Sciatic nerve (tissue), 2 donors: ENCODE measurements at places on chromosomes 6 and 20.
A peak's percentile ranks its signal among the peaks of the same experiment; 100 is the strongest.

- DNase-seq = no peak
Observed at GRCh38 chr20:10793766-10794165, 120.0 kb upstream of the JAG1 start.

DNA sequence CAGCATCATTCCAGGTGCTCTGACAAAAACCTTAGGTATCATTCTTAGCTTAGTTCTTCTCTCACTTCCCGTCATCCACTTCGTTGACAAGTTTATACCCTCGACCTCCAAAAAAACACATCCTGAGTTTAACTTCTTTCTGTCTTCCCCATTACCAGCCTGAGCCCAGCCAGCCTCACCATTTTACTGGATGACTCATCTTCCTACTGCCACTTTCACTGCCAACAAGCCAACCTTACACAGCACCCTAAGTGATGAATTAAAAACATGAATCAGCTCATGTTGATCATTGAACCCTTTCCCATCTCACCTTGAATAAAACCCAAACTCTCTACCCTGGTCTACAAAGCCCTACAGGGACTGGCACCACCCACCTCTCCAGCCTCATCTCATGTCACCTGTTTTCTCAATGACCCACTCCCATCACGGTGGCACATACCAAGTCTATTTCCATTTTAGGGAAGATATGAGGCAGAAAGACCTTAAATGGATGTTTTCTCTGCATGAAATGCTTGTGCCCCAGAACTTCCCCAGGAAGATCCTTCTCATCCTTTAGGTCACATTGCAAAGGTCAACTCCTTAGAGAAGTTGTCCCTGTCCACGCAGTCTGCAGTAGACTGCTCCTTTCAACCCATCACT, 9.9 kb upstream of the UST start:
- DNase-seq = no peak

- DNase-seq = no peak
Observed at GRCh38 chr6:115972679-115973078, 88.0 kb downstream of the FRK start.

DNA sequence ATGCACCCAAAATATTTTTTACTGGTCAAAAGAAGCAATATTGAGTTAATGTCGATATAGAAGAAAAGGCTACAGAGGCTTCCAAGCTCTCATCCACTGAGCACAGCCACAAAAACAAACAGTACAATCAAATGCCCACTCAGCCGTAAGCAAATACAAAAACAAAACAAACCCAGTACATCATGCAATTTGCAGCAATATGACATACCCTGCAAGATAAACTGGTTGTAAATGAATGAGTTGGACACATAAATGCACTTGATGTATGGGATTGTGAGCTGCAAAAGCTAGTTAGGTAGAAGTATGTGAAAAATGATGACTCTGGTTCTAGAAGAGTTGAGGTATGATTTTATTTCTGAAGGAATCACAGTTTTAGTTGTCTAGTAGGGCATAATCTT, 83.9 kb downstream of the SESN1 start:
- no peak for DNase-seq

GRCh38 chr20:1489764-1490436, 1.3 kb downstream of the SIRPB2 start:
- DNase-seq = no peak

- no peak for DNase-seq
Observed at GRCh38 chr20:10985536-10985935, 311.7 kb upstream of the JAG1 start.

DNA sequence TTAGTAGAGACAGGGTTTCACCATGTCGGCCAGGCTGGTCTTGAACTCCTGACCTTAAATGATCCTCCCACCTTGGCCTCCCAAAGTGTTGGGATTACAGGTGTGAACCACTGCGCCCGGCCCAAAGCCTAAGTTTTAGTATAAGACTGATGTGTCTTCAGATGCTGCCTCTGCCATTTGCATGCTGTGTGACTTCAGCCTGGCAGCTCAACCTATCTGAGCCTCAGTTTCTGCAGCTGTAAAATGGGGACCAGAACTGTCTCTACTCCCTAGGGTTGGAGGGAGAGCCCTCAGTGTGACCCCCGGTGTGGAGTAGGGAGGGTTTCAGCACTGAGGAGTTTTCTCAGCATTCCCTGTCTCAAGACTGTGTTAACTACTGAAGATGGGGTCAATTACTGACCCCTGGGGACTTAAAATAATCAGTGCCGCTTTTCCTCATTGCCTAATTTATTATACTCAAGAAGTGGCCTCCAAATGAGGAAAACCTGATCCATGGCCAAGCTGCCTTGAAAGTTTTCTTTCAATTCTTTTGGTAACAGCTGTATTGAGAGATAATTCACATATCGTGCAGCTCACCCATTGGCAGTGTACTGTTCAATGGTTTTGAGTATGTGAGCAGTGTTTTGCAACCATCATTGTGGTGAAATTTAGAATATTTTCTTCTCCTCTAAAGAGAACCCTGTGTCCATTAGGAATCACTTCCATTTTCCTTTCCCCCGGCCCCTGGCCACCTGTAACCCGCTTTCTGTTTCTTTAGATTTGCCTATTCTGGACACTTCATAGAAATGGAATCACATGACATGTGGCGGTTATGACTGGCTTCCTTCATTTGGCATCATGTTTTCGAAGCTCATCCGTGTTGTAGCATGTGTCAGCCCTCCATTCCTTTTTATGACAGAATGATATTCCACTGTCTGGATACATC, 64.8 kb downstream of the PHACTR3 start:
- no peak for DNase-seq

DNA sequence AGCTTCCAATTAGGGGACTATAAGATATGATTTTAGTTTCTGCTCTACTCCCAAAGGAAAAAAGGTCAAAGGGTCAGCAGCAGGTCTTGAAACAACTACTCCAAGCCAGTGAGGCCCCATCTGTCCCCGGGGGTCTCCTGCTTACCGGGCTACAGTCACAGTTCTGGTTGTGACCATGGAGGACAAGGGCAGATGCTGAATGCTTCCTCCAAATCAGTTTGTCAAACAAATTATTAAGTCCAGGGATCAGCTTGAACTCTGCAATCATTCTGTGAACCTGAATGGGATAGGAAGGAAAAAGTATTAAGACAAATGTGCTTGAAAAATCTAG, 60.2 kb downstream of the MYH7B start:
- peak; percentile 39 for DNase-seq

- peak; percentile 79 for DNase-seq
Observed at GRCh38 chr20:34708621-34709043, 4.5 kb downstream of the TP53INP2 start.

DNA sequence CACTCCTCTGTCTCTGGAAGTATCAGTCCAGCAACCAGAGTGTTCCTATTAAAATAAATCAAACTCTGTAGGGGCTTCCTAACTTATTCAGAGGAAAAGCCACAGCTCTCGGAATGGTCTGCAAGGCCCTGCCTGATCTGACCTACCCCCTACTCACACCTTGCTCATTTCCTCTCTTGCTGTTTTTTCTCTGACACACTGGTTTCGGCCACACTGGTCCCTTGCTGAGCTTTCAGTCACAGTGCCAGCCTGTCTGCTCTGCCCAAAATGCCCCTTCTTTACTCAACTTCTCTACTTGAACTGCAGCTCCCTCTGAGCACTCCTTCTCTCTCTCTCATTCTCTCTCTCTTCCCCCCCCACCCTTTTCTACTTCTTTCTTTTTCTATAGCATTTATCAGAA, 430.2 kb downstream of the UTRN start:
- no peak for DNase-seq

DNA sequence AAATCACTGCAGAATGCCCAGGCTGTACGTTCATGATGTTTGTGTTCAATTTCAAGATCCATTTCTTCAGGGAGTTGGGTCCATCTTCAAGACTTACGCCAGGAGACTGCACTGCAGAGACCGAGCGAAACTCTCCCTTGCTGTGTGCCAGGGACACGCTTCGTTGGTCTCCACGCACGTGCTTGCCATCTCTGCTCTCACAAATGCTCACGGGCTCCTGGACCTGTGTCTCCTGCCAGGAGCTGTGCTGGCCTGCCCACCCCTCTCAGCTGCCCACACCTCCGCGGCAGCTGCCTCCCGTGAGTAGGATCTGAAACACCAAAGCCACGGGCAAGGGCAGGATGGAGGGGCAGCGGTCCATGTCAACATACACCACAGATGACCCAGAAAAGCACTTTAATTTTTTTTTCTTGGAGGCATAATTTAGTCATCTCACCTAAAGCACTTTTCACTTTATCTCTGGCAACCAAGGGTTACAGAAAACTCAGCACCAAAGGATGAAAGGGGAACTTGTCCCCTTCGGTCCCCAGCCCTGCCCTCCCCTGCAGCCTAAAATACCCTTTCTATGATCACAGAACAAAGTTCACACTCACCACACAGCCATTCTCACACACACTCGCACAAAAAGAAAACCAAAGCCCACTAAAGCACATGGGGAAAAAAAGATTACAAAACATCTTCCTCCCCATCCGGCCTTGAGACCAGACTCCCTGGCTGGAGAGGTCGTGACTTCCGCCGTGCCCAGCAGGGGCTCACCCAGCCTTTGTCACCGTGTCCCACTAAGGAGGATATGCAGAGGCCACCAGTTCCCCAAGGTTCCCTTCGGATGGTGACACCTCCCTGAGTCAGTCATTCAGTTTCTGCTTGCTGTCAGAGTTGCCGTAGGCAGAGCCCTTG, 137.9 kb downstream of the AGPAT4 start:
- DNase-seq = no peak

DNA sequence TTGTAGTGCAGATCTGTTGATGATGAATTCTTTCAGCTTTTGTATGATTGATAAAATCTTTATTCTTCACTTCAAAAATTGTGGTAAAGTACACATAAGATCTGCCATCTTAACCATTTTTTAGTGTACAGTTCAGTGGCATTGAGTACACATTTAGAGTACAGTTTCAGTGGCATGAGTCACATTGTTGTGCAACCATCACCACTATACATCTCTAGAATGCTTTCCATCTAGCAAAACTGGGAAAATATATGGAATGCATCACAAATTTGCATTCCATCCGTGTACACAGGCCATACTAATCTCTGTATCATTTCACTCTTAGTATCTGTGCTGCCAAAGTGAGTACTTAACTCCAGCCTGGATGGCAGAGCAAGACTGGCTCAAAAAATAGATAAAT, 28.7 kb downstream of the SIRPD start:
- DNase-seq = no peak

GRCh38 chr6:157471077-157471686, 90.2 kb downstream of the ZDHHC14 start:
- DNase-seq = no peak

GRCh38 chr20:24951536-24952083, 2.5 kb downstream of the CST7 start:
- peak; percentile 48 for DNase-seq

DNA sequence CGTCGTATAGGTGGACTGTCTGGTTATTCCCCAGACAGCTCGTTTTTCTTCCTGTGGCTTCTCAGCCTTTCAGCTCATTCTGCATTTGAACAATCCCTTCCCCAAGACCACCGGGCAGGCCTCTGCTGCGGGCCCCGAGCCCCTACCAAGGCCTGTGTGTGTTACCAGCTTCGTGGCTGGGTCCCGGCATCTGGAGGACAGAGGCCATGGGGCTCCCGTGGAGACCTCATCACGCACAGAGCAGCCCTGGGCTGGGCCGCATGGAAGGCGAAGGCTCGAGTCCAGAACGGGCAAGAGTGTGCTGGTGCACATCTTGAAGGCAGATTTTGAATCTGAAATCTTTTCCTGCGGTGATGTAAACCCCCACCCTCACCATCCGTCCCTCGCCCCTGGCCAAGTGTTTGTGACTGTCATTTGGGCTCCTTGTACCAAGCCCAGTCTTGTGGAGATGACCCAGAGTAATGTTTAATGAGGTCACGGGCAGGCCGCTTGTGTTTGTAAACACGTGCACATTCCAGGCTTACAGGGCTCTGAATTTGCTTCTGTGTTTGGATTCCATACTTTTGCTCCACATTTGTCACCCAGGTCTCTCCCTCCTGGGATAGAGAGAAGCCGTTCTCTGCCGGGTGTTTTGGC, 119.6 kb downstream of the CDH4 start:
- DNase-seq = no peak

GRCh38 chr20:20643927-20644326, 68.5 kb downstream of the RALGAPA2 start:
- no peak for DNase-seq

- DNase-seq = peak; percentile 80
Observed at GRCh38 chr6:43916924-43917877, 147.2 kb downstream of the VEGFA start.

GRCh38 chr6:37820718-37821079, 1.2 kb downstream of the ZFAND3 start:
- DNase-seq = no peak

DNA sequence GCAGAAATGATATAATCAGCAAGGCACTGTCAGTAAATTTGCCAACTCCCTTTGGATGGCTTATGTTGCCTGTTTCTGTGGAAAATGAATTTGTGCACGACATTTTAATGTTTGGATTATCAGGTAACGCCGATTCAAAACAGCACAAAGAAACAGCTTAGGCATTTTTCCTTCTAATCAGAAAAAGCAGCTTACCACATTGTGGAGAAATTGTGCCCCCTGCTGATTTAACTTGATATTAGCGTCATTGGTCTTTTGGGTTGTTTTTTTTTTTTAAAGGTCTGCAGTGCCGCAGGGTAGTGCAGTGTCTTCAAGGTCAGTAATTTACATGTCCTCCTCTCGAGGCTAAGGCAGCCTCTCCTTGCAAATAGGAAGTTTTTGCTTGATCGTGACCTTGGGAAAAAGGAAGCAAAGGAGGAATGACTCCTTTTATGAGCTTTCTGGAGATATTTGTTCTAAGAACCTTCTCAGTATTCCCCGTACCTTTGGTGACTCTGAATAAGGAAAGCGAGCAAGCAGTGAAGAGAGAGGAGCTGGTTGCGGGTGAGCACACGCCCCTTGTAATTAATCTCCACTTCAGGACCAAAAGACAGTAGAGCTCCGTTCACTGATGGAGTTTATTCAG, 79.1 kb downstream of the ELOVL4 start:
- no peak for DNase-seq

DNA sequence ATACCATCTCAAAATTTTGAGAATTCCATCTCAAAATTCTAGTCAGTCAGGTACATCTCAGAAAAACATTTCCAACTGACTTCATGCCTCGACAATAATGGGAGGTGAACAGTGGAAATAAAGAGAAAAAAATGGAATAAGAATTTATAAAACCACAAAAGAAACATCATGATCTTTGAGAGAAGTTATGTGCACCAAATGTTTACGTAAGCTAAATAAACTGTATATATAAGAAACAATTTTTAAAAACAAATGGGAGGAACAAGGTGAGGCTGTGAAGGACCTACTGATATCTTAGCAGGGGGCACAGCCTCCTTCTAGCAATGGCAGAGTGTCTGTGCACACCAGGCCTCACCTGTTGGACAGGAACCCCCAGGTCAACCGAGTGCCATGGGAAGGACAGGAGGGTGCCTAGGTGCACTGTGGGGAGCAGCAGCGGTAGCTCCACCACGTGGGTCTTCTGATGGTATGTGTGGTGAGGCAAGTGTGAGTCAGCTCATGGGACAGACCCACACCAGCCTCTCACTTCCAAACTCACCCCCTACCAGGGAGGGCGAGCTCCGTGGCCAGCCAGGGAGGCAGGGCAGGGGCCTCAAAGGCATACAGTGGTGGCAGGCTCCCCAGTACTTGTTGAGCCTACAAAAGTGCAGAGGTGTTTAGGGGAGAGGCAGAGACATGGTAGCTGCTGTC, 23.2 kb downstream of the DIDO1 start:
- DNase-seq = no peak
